ENCODE measurements at places on chromosomes 4 and X. TPM values are rescaled to one million over a fixed set of nuclear protein-coding genes. Genes with fewer than 3 reads are reported as not detected.

C4orf54 gene
- not detected for total RNA-seq

ZNF182 gene
- total RNA-seq: 3.9 TPM

LPAR4 gene
- total RNA-seq: not detected

ADAM29 gene
- total RNA-seq: not detected

POLN gene
- total RNA-seq: 0.55 TPM

BST1 gene
- total RNA-seq: 17.6 TPM

PDK3 gene
- total RNA-seq: 5.8 TPM

CXCL6 gene
- total RNA-seq: not detected

YY2 gene
- 3.0 TPM for total RNA-seq

PTTG2 gene
- not detected for total RNA-seq

SOX3 gene
- total RNA-seq: not detected

CXCL11 gene
- total RNA-seq: 0.23 TPM

ADH7 gene
- not detected for total RNA-seq

ING2 gene
- total RNA-seq: 13.5 TPM

LDB2 gene
- total RNA-seq: not detected

SASH3 gene
- total RNA-seq: not detected

PARM1 gene
- total RNA-seq: 0.62 TPM

ADRA2C gene
- 11.7 TPM for total RNA-seq

BRS3 gene
- not detected for total RNA-seq

TIGD2 gene
- 4.6 TPM for total RNA-seq

GNRHR gene
- not detected for total RNA-seq

CTAG1B gene
- total RNA-seq: not detected

TMSB15C gene
- total RNA-seq: 0.26 TPM

HERC5 gene
- 4.2 TPM for total RNA-seq

PRKG2 gene
- 0.83 TPM for total RNA-seq

FMR1NB gene
- not detected for total RNA-seq

GAB1 gene
- total RNA-seq: 1.8 TPM

IL2RG gene
- 0.10 TPM for total RNA-seq

NAA11 gene
- not detected for total RNA-seq

HS6ST2 gene
- 0.07 TPM for total RNA-seq

INPP4B gene
- total RNA-seq: 5.0 TPM

UGT2A3 gene
- total RNA-seq: 0.27 TPM

ARHGAP36 gene
- total RNA-seq: not detected

FGFR3 gene
- total RNA-seq: 1.4 TPM

GBA3 gene
- not detected for total RNA-seq

MAGEA8 gene
- total RNA-seq: not detected

C1QTNF7 gene
- not detected for total RNA-seq

AFP gene
- total RNA-seq: 1.7 TPM

CENPI gene
- total RNA-seq: 10.3 TPM

CYBB gene
- 0.05 TPM for total RNA-seq

ASB12 gene
- not detected for total RNA-seq

DAPP1 gene
- not detected for total RNA-seq

SCFD2 gene
- 8.0 TPM for total RNA-seq

HSFX1 gene
- total RNA-seq: 0.50 TPM

CT47A7 gene
- not detected for total RNA-seq

TLR2 gene
- 0.13 TPM for total RNA-seq

F9 gene
- not detected for total RNA-seq

SERTM2 gene
- total RNA-seq: not detected

TMEM35A gene
- not detected for total RNA-seq

BEND2 gene
- total RNA-seq: not detected

NSD2 gene
- total RNA-seq: 42.6 TPM

RNF175 gene
- not detected for total RNA-seq

WDR17 gene
- total RNA-seq: 1.8 TPM

Data from A549 treated with CpdA at 1 μM for 4 hours (cell line).